Skeletal muscle tissue (tissue), 5 donors: ENCODE measurements at places on chromosomes 11 and 22. TPM values are rescaled to one million over a fixed set of nuclear protein-coding genes. Genes with fewer than 3 reads are reported as not detected.

SLC16A8 gene
- total RNA-seq: 1.0 TPM

RASL10A gene
- under 0.01 TPM for total RNA-seq

TMEM121B gene
- 2.6 TPM for total RNA-seq

FAT3 gene
- 13.6 TPM for total RNA-seq

OR10A6 gene
- not detected for total RNA-seq

OR52A1 gene
- total RNA-seq: not detected

PPFIBP2 gene
- 65.8 TPM for total RNA-seq

ARHGAP8 gene
- 0.52 TPM for total RNA-seq

MPEG1 gene
- total RNA-seq: 11.0 TPM
